ENCODE measurements at places on chromosomes 2 and 18.

DNA sequence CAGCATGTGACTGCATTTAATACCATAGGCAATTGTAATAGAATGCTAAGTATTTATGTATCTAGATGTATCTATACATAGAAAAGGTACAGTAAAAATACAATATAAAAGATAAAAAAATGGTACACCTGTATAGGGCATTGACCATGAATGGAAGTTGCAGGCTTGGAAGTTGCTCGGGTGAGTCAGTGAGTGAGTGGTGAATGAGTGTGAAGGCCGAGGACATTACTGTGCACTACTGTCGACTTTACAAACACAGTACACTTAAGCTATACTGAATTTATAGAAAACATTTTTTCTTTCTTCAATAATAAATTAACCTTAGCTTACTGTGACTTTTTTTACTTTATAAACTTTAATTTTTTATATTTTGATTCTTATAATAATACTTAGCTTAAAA, 8.9 kb downstream of the DIS3L2 start:
- DNase-seq: no peak

GRCh38 chr2:120395221-120396012, 49.5 kb downstream of the INHBB start:
- no peak for DNase-seq

- no peak for DNase-seq
These were observed 55.2 kb upstream of the REV1 start for GRCh38 chr2:99545066-99545465.

- DNase-seq: no peak
These were observed 67.1 kb upstream of the DSEL start for GRCh38 chr18:67583621-67584020.

DNA sequence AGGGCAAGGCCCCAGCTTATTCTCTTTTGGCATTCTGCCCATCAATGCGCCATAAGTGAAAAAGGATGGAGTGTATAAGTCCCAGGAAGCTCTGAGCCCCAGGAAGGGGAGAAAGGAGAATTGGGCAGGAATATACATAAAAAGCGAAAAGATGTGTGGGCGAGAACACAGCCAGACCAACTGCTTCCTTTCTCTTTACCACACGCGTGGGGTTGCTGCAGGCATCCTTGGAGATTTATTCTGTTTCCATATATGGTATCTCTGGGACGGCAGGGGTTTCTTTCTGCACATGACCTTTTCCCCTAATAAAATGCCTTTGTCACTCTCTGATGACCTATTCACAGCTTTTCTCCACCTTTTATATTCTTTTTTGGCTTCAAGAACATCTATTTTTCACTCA, 440.5 kb downstream of the NBAS start:
- no peak for DNase-seq

DNA sequence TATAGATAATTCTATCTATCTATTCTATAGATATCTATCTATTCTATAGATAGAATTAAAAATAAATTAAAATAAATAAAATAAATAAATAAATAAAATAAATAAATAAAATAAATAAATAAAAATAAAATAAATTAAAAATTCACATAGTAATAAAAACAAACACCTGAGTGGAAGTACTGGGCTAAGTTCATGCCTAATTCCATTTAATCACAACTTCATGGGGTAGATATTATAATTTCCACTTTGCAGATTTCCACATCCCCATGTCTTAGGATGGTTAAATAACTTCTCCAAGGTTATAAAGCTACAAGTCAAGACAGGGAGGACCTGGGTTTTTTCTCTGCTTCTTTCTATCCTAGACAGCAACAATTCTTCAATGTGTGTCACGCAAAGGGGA, 261.4 kb upstream of the MEX3C start:
- DNase-seq: no peak

- DNase-seq: no peak
These were observed 65.1 kb upstream of the CTLA4 start for GRCh38 chr2:203802342-203803052.

DNA sequence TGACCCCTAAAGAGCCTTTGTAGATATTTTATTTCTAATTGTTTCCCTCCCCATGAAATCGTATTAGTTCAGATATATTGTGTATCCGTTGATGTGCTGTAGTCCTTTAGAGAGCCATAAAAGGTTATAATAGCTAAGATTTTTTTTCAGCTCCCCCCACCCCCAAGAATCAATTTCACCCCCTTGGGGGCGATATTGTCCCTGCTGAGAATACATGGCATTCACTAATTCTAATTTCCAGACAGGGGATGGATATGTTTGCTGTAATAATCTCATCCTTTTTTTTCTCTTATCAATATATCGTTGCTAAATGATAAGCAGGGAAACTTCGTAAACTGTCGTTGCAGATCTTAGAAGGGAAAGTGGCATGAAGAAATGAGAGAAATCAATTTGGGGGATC, 530.7 kb downstream of the TMEM182 start:
- no peak for DNase-seq

DNA sequence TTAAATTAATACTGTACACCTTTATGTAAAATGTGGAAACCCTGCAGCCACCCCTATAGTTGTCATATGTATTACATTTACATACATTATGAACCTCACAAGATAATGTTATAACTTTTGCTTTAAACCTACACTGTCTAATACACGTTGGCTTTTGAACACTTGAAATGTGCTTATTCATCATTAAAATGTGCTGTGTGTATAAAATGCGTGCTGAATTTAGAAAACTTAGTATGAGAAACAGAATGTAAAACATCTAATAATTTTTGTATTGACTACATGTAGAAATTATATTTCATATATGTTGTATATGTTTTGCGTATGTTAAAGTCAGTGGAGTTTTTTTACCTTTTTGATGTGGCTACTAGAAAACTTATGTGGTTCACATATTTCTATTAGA, 68.8 kb downstream of the MAPRE2 start:
- DNase-seq: no peak

DNA sequence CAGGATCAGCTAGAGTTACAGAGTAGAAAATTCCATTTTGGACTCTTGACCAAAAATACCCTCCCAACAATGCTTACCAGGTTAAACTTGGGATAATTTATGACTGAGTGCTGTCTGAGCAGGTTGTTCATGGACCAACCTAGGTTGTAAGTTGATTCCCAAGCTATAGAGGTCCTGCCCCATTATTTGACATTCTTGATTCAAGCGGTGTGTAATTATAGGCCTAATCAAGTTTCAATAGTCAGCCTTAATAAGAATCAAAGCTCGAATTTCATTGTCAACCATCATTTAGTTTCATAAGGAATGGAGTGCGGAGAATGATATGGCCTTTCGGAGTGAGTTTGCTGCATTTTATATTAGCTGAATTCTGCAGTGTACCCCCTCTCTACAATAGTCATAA, 152.8 kb upstream of the FIGN start:
- no peak for DNase-seq

GRCh38 chr2:19219060-19219459, 139.4 kb downstream of the OSR1 start:
- no peak for DNase-seq

GRCh38 chr18:59357928-59358327, 1.1 kb downstream of the LMAN1 start:
- DNase-seq: no peak

GRCh38 chr2:186592137-186592875, 2.5 kb downstream of the ITGAV start:
- no peak for DNase-seq

DNA sequence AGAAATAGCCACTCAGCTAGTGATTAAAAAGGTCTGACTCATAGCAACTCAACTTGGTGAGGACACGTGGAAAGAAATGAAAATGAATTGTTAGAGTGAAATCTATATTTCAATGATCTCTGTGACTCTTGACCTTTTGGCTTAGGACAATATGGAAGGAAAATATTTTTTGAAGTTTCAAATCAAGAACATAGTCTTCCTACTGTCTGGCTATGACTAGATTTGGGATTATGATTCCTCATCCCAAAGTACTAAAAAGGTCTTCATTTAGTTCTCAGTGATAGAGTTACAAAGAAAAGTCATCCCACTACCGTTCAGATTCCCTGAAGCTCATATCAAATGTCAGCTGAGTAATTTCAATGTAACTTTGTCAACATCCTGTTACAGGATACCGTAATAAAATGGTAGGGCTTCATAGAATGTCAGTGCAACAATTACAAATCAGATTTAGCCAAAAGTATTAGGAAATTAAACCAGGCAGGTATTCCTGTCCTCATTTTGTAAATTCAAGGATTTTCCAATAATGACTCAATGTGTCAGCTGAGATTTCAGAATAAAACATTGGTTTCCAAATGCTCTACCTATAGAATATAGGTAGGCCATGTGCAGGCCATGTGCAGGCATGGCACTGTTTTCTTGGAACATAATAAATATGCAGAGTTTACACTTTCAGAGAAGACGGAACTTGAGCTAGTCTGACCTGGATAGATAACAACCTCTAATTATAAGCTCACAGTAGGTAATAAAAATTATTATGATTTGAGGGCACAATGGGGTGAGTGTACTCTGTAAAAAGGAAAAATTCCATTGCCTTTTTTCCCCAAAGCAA, 36.0 kb downstream of the ANKRD29 start:
- no peak for DNase-seq

DNA sequence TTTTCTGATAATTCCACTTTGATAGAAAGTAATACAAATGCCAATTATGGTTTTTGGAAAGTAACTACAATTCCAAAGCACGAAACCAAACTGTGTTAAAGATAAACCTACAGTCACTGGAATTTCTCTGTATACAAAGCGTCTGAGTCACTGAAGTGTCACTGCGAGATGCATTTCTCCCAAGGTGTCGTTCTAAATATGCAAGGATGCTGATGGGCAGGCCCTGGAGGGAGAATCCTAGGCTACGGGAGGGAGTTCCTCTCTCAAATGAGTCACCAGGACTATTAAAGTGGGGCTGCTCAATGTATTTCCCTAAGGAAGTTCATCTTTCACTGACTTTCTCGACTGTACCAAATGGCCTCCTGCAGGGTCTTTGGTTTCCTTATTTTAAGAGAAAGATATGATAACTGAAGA, 163.8 kb upstream of the STK17B start:
- DNase-seq: no peak

GRCh38 chr18:7760967-7761948, 194.1 kb downstream of the PTPRM start:
- no peak for DNase-seq

DNA sequence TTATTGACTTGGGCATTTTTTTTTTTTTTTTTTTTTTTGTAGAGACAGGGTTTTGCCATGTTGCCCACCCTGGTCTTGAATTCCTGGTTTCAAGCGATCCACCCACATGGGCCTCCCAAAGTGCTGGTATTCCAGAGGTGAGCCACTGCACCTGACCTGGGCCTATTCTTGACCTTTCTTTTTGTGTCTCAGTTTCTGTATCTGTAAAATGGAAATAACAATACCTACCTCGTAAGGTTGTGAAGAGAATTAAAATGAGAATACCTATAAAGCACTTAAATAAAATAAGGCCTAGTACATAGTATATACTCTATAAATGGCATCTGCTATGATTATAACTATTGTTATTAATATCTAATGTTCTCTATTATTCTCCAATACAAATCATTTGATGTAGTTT, 15.7 kb downstream of the MAP4K3 start:
- DNase-seq: no peak

- DNase-seq: no peak
These were observed 332.1 kb upstream of the ETAA1 start for GRCh38 chr2:67065046-67065445.

GRCh38 chr2:73770725-73771124, 9.2 kb downstream of the DUSP11 start:
- no peak for DNase-seq

DNA sequence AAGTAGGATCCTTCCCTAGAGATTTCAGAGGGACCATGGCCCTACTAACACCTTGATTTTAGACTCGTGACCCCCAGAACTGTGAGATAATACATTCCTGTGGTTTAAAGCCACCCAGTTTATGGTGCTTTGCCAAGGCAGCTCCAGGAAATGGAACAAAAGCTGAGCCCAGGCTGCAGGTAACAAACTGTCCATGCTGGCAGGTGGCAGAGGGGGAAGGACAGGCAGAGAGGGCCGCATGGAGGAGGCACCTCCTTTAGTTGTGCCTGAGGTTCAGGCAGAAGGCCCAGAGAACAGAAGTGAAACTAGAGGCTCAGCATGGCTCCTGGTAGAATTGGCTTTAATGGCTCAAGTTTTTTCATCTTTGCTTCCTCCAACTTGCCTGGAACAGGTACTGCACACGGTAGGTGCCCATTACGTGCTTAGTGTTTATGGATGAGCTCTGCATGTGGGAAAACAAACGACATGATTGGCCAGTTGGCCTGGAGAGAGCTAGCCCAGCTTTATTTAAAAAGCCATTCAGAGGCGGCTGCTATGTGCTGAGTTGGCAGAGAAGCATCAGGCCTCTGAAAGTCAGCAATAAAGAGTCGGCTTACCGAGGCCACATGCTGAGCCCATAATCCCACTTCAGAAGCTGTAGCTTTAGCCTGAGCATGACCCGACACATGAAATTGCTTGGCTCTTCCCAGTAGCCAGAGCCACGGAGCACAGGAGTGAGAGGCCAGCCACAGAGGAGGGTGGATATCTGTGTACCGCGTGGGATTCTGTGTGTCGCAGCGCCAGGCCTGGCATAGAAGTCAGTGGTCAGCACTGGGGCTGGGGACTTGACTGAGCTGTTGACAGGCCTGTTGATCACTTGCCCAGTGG, 36.5 kb downstream of the HS1BP3 start:
- no peak for DNase-seq

DNA sequence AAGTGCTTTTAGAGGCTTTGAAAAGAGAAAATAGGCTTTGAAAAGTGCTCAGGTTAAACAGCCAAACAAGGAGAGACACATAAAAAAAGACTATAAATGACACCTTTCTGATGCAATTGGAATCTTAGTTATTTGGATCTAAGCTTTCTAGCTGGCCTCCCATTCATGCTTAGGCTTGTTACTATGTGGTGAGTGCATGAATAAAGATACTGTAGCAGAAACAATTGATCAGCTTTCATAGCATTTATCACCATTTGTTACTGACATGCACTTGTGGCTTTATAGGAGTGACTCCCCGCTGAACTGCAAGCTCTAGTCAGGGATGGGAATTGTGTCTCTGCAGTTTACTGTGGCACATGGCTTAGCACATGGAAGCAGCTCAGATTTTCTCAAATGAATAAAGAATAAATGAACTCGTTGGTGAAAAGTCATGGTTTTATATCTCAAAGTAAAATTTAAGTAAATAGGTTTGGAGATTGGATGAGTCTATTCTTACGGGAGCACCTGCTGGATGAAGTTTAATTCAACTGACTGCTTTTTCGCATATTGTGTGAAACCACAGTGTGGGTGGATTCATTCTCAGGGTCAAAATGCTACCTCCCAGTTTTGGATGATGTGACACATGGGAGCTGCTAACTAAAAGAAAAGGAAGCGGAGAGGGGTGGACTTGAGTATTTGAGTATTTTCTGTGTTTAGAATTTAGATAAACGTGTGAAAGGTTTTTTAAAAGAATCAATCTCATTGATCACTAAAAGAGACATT, 91.1 kb upstream of the NOL4 start:
- DNase-seq: no peak

GRCh38 chr2:174544802-174545201, 52.8 kb downstream of the WIPF1 start:
- no peak for DNase-seq
